ENCODE measurements at places on chromosomes 12 and 14.

DNA sequence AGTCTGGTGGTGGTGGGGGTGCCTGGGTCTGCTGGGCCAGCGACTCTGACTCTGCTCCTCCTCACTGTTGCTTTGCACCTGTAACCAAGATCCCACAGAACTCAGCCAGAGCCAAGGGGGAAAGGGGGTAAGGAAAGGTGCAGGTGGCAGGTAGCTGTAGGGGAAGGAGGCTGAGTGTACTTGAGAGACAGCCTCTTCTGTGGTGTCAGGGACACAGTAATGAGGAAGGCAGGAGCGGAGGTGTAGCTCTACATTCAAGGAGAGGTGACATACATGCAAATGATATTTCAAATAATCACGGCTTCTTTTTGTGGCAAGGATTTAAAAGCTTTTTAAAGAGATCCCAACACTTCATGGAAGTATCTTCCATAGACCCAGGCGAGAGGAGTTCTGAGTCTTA is 23.4 kb downstream of the TESPA1 start:
- no peak for DNase-seq

GRCh38 chr12:33634544-33634943 is 194.9 kb upstream of the SYT10 start:
- DNase-seq = no peak

GRCh38 chr14:92413379-92413778 is 90.4 kb downstream of the SLC24A4 start:
- no peak for DNase-seq

- DNase-seq = no peak
These were observed at the start of gene KCNA5 for GRCh38 chr12:5043589-5044419. TSS of gene KCNA5 (plus strand) at chr12:5043879. CDS start at chr12:5044148, 269 bp downstream.

DNA sequence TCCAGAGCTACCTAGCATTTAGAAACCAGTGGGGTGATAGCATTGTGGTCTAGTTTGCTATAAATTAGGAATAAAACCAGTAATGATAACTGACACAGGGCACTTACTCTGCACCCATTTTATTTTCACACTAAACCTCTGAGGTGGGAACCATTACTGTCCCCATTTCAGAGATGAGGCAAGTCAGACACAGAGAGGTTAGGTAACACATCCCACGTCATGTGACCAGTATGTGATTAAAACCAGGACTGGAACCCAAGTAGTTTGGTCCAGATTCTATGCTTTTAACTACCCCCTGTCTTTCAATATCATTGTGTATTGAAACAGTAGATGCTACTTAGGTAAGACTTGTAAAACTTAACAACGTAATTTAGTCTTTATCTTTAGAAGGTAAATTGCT is 110.2 kb downstream of the PLXNC1 start:
- DNase-seq = no peak

DNA sequence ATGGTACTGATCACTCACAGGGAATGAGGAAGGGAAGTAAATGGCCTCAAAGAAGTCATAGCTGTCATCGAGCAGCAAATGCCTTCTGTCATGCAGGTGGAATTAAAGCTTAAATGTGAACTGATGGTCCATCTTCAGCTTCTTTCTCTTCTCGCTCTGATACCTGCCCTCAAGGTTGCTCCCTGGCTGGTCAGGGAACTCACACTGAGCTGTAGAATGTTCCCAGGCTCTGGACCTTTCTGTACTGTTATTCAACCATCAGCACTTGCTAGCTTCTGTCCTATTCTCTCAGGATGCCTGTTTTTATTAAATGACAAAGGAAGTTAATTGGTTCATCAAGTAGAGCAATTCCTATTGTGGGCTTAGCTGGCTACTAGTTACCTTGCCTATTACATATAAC is 463.8 kb downstream of the APAF1 start:
- DNase-seq = no peak

DNA sequence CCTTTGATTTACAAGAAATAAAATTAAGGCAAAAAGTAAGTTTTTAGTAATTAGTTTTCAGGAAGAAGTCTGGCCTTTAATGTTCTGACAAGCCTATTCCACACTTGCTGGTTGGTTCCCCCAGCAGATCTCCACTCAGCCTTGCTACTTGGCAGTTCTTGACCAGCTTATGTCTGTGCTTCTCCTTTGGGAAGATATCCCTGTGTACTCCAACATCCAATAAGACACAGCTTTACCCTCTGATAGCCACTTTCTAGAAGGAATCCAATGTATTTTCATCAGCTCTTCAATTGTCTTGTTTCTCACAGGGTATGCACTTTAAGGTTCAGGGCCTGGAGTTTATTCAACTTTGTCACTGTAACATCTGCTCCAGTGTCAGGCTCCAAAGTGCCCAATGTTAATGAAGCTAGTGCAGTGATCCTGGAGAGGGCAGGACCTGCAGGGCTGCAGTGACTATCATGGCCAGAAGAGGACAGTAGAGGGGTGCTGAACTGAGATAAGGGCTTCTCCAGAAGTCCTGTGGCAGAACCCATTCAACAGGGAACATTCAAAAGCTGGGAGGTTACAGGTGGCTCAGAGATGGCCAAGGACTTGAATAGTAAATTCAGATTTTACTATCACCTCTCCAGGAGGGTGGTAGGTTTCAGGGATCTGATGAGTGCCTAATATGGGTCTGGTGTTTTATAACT is 22.9 kb downstream of the JKAMP start:
- DNase-seq = no peak

DNA sequence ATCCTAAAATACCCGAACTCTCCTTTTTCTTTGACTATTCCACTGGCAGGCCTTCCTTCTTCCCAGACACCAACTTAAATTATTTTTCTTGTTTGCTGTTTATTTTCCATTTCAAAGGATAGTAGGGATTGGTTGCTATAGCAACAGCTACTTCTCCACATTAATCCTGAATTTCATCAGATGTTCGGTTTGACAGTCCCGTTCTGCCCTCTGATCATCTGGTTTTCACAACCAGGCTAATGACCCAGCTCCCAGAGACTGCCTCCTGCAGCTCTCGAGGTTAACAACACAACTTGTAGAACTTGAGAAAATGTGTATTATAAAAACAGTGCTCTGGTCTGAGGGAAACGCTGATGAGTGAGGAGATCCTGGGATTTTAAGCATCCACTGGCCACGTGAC is 45.5 kb downstream of the NUAK1 start:
- no peak for DNase-seq

All from activated naive CD4-positive, alpha-beta T cell (primary cell).